ENCODE measurements at places on chromosomes 1 and 21.

DNA sequence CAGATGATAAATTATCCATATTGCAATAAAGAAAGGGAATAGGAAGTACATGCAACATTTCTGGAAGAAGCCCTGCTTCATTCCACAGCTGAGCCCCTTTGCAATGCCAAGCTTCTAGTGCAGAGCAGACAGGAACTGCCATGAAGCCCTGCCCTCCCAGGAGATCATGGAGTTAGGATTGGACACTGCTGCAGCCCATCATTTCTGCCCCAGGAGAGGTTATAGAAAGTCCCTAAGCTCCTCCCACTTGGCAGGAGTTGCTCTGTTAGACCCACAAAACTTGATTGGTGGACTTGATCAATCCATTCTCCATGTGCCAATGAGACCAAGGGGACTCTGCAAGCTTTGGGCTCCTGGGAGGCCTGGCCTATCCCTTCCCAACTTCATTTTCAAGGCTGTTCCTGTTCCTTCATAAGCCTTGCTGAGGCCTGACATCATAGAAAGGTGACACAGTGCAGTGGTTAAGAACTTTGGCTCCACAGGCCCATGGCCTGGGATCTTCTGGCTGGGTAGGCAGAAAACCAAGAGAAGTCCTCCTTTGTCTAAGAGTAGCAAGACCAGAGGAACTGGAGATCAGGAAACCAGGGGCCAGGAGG is 1.3 kb upstream of the LAPTM5 start:
- no peak overlapping the region for H3K4me3 ChIP-seq
- H3K27me3 ChIP-seq: no peaks in the 10 kb centered on the region
- H3K36me3 ChIP-seq: no peaks in the 10 kb centered on the region
- no peak for DNase-seq
- H3K4me1 ChIP-seq: peaks cover 88% of the 10 kb centered on the region

DNA sequence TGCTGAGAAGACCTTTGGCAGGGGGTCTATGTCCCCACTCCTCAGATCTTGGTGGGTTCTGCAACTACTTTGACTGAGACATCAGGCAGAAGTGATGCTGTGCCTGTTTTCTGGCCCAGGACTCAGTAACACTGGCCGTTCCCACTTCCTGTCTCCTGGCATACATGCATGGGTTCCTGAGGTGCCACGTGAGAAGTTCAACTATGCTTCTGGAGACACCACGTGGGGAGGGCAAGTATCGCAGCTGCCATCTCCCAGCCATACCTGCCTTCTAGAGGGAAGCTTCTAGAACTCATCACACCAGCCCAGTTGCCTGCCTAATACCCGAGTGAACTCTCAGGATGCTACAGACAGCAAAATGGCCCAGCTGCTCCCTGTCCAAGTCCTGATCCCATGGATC is 65.8 kb downstream of the TRABD2B start:
- no peak overlapping the region for H3K27ac ChIP-seq
- no peaks in the 10 kb centered on the region for H3K36me3 ChIP-seq
- no peaks in the 10 kb centered on the region for H3K4me1 ChIP-seq
- no peak overlapping the region for H3K4me3 ChIP-seq
- no peak for DNase-seq

- no peaks in the 10 kb centered on the region for H3K27me3 ChIP-seq
- H3K4me1 ChIP-seq: no peaks in the 10 kb centered on the region
- no peak for DNase-seq
Measured at GRCh38 chr1:166122873-166123466, 43.8 kb downstream of the FAM78B start.

DNA sequence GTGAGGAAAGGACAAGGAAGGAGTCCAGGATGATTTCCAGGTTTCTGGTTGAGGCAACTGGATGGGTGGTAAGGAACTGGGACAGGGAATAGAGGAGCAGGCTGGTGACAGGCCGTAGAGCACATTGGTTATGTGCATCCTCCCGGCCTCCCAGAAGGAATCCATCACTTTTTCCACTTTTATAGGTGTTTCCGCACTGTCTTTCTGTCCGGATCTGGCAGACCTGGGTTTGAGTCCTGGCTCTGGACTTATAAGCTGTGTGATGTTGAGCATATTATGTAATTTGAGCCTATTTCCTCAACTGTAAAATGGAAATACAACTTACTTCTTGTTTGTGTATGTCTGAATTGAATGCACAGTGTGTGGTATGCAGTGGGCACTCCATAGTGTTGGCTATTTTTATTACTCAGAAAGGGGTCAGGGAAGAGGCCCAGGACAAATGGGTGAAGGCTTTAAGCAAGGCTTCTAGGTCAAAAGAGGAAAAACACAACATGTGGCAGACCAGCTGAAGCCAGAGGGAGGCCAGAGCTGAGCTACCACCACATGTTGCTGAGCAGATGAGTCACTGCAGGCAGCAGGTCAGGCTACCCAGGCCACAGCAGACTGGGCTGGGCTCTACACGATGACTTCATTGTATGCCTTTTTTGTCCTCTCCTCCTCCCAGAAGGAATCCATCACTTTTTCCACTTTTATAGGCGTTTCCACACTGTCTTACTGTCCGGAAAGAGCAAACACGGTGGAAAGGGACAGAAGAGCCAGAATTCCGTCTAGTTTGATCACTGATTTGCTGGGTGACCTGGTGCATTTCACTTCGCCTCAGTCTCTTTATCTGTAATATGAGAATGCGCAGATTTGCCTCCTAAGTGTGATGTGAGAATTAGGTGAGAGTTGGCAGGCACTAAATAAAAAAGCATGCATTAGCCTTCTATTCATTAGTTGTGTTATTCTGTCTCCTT is 791 bp upstream of the MAST2 start:
- H3K27ac ChIP-seq: peak overlapping the region; percentile 18
- H3K36me3 ChIP-seq: peaks cover 4% of the 10 kb centered on the region

- no peaks in the 10 kb centered on the region for H3K27me3 ChIP-seq
- H3K4me3 ChIP-seq: no peak overlapping the region
- H3K27ac ChIP-seq: no peak overlapping the region
- DNase-seq: no peak
- no peaks in the 10 kb centered on the region for H3K4me1 ChIP-seq
- no peaks in the 10 kb centered on the region for H3K36me3 ChIP-seq
Measured at GRCh38 chr1:43587594-43587993, 56.9 kb downstream of the PTPRF start.

- no peak overlapping the region for H3K4me3 ChIP-seq
- H3K4me1 ChIP-seq: no peaks in the 10 kb centered on the region
- no peak for DNase-seq
- H3K27ac ChIP-seq: no peak overlapping the region
- no peaks in the 10 kb centered on the region for H3K27me3 ChIP-seq
- H3K36me3 ChIP-seq: peaks cover 10% of the 10 kb centered on the region
Measured at GRCh38 chr1:89682611-89683010, 49.7 kb downstream of the LRRC8C start.

- no peaks in the 10 kb centered on the region for H3K27me3 ChIP-seq
- H3K36me3 ChIP-seq: no peaks in the 10 kb centered on the region
- no peak overlapping the region for H3K4me3 ChIP-seq
- no peak for DNase-seq
- no peak overlapping the region for H3K27ac ChIP-seq
- H3K4me1 ChIP-seq: peaks cover 14% of the 10 kb centered on the region
Measured at GRCh38 chr1:53573522-53573921, 114.3 kb downstream of the DMRTB1 start.

DNA sequence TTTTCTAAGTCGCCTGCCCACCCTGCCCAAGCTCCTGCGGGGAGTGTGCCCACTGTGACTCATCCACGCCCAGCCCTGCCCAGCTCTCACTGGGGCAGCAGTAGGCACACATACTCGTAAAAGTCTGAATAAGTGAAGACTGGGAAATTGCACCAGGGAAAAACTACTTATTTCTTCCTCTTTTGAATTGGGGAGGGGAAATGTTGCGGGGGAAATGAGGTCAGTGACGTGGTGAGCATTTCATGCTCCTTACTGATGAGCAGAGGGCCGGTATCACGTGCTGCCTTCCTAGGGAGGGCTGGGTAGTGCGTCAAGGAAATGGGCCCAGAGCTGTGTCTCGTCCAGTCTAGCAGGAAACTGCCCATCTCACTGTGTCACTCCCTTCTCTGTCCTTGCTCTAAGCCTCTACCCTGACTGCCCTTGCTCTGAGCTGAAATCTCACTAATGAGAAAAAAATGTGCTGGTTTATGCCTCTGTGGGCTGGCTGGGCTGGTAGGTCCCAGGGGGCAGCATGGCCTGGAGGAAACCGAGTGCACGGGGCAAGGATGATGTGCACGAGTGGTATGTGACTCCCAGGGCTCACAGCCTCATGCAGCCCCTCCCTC is 13.5 kb upstream of the TNFRSF1B start:
- H3K4me1 ChIP-seq: peaks cover 59% of the 10 kb centered on the region
- no peaks in the 10 kb centered on the region for H3K36me3 ChIP-seq
- H3K27me3 ChIP-seq: no peaks in the 10 kb centered on the region
- H3K27ac ChIP-seq: peak overlapping the region; percentile 5

- H3K4me1 ChIP-seq: no peaks in the 10 kb centered on the region
- H3K27me3 ChIP-seq: no peaks in the 10 kb centered on the region
Measured at GRCh38 chr1:25257196-25257595, 9.9 kb upstream of the RSRP1 start.

GRCh38 chr1:169202791-169203665 is 96.5 kb downstream of the ATP1B1 start:
- no peak overlapping the region for H3K27ac ChIP-seq
- H3K27me3 ChIP-seq: no peaks in the 10 kb centered on the region
- no peak for DNase-seq
- H3K4me3 ChIP-seq: no peak overlapping the region
- no peaks in the 10 kb centered on the region for H3K4me1 ChIP-seq
- no peaks in the 10 kb centered on the region for H3K36me3 ChIP-seq

DNA sequence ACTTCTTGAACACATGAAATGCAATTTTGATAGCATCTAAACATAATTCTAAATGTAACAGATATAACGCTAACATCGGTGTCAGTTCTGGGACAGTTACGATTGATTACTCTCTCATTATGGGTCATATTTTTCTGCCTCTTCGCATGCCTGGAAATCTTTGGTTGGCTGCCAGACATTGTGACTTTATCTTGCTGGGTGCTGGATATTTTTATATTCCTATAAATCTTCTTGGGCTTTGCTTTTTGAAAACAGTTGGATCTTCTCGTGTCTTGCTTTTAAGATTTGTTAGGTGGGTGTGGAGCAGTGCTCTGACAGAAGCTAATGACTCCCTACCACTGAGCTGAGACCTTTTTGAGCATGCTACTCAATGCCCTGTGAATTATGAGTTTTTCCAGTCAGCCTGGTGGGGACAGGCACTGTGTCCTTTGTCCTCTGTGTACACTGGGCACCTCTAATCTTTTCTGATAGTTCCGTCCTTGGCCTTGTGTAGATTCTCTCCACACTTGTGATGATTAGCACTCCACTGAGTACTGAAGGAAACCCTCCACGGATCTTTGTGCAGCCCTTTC is 28.0 kb upstream of the EDARADD start:
- no peaks in the 10 kb centered on the region for H3K36me3 ChIP-seq
- H3K27me3 ChIP-seq: no peaks in the 10 kb centered on the region
- no peak overlapping the region for H3K27ac ChIP-seq
- H3K4me3 ChIP-seq: no peak overlapping the region
- no peak for DNase-seq

DNA sequence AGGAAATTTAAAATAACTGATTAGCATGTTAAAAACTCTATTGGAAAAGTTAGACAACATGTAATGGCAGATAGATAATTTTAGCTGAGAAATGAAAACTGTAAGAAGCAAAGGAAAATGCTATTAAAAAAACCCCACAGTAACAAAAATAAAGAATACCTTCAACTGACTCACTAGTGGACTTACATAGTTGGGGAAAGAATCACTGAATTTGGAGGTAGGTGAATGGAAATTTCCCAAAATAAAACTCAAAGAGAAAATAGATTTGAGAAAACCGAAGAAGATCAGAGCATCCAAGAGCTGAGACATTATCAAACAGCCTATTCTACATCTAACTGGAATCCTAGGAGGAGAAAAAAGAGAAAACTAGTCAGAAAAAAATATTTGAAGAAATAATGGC is 34.7 kb downstream of the PDE4B start:
- H3K36me3 ChIP-seq: no peaks in the 10 kb centered on the region
- no peak overlapping the region for H3K4me3 ChIP-seq
- no peak overlapping the region for H3K27ac ChIP-seq
- no peaks in the 10 kb centered on the region for H3K27me3 ChIP-seq
- H3K4me1 ChIP-seq: no peaks in the 10 kb centered on the region
- no peak for DNase-seq

DNA sequence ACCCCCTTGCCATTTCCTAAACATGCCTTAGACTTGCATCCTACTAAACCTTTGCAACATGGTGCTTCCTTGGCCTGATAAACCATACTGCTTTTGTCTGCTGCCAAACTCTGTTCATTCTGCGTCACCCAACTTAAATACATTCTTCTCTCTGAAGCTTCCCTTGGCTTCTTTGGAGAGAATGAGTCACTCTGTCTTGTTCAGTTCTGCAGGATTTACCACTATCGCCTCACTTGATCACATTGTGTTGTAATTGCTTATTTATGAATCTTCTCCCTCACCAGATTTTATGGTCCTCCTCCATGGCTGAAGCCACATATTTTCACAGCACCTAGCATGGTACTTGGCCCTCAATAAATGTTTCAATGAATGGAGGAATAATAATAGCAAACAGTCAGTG is 21.7 kb upstream of the TUT4 start:
- no peak overlapping the region for H3K4me3 ChIP-seq
- H3K4me1 ChIP-seq: peaks cover 10% of the 10 kb centered on the region
- H3K27ac ChIP-seq: no peak overlapping the region

DNA sequence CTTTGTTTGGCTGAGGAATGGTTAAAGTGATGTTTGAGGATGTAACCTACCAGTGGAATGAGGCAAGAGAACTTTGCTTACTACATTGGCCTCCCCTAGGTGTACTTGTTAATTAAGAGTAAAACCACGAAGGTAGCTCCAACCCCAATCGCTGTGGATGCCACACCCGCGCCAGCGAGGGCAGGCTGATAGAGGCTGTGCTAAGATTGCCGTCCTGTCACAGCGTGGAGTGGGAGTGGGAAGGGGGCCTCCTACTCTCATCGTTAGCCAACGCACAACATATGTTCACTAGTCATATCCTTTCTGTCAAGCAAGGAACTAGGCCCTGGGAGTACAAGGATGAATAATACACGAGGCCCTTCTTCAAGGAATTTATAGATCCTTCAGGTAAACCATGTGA is 99.6 kb downstream of the RUNX1 start:
- DNase-seq: no peak
- no peak overlapping the region for H3K27ac ChIP-seq
- H3K27me3 ChIP-seq: no peaks in the 10 kb centered on the region
- peaks cover 57% of the 10 kb centered on the region for H3K4me1 ChIP-seq

DNA sequence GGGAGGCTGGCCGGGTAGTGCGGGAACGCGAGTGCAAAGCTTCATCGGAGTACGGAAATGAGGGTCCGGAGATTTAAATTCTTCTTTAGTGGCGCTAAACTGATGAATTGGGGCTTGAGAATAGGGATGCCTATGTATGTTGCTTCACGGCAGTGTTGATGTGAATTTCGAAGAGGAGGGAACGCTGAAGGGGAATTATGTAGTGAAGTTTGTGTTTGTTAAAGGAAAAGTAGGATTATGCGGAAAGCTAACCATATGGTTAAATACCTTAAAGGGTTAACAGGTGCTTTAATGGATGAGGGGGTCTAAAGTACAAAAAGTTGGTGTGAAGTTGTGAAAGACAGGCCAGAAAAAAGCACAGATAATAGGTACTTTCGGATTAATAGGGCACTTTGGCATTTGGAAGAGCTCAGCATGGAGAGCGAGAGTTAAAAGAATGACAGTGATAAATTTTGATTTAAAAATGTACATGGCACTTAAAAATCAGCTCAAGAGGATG is 1.4 kb downstream of the HS2ST1 start:
- DNase-seq: no peak
- H3K27ac ChIP-seq: peak overlapping the region; percentile 82
- H3K36me3 ChIP-seq: peaks cover 2% of the 10 kb centered on the region
- peak overlapping the region; percentile 95 for H3K4me3 ChIP-seq
- H3K27me3 ChIP-seq: no peaks in the 10 kb centered on the region
- peaks cover 30% of the 10 kb centered on the region for H3K4me1 ChIP-seq

Measured in common myeloid progenitor, CD34-positive (primary cell).